ENCODE measurements at places on chromosomes 11 and 22. TPM values are rescaled to one million over a fixed set of nuclear protein-coding genes. Genes with fewer than 3 reads are reported as not detected.

Gene RIBC2
- total RNA-seq = 0.71 TPM

Gene NXPE4
- not detected for total RNA-seq

Gene CHADL
- total RNA-seq = 12.3 TPM

Gene HMOX1
- total RNA-seq = 120 TPM

Gene IGSF9B
- 9.5 TPM for total RNA-seq

Gene CTTN
- total RNA-seq = 343 TPM

Gene CARD18
- 13.4 TPM for total RNA-seq

Gene RAPSN
- total RNA-seq = not detected

Gene DUSP8
- 5.5 TPM for total RNA-seq

Gene ATM
- total RNA-seq = 31.0 TPM

Gene ENDOD1
- total RNA-seq = 57.6 TPM

Gene GCAT
- total RNA-seq = 12.5 TPM

Gene CHST1
- 0.30 TPM for total RNA-seq

Gene SUSD2
- 27.9 TPM for total RNA-seq

Gene IGLL5
- not detected for total RNA-seq

Gene LARGE2
- total RNA-seq = 29.4 TPM
